ACHN (cell line): ENCODE measurements at places on chromosomes 1 and 21.
A peak's percentile ranks its signal among the peaks of the same experiment; 100 is the strongest.

GRCh38 chr1:178713259-178713658 lies 11.8 kb upstream of the RALGPS2 start:
- no peak for DNase-seq

DNA sequence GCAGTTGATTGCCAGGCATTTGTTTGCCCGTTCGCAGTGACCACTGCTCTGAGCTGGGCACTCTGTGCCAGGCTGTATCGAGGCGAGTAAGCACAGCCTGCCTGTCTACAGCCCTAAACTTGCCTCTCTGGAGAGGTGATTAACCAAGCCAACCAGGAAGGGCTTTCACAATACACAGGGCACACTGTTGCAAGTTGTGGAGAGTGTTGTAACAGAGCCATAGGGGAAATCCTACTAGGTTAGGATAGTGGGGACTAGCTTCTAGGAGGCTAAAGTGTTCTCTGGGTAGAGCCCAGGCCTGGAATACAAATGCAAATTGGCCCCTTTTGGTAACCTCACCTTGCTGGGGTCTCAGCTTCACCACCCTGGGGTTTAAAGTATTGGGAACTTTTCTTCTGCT lies 23.8 kb downstream of the PRDM2 start:
- no peak for DNase-seq

- no peak for DNase-seq
Measured at GRCh38 chr1:214957330-214958137, 125.0 kb upstream of the KCNK2 start.

DNA sequence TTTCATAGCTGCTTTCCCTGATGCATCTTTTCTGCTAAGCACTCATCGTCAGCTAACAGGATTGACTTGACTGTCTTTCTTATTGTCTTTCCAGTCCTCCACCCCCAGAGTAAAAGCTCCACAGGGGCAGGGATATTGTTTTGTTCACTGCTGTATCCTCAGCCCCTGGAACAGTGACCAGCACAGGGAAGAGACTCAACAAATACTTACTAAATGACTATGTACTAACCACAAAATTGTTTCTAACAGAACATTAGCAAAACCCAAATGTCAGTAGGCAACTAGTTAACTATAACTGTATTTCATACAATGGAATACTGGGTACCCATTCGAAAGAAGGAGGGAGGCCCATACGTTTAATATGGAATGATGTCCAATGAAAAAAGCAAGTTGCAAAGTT lies 53.0 kb downstream of the BCAR3 start:
- DNase-seq = no peak

DNA sequence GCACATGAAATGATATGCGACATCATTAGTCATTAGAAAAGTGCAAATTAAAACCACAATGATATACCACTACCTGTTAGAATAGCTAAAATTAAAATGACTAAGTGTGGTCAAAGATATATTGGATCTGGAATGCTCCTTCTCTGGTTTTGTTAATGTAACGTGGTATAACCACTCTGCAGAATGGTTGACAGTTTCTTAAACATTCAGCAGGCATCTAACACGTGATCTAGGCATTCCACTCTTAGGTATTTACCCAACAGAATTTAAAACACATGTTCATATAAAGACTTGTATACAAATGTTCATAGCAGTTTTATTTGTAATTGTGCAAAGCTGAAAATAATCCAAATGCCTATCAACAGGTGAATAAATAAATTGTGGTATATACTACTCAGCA lies 165.0 kb upstream of the PLXNA2 start:
- DNase-seq = no peak

DNA sequence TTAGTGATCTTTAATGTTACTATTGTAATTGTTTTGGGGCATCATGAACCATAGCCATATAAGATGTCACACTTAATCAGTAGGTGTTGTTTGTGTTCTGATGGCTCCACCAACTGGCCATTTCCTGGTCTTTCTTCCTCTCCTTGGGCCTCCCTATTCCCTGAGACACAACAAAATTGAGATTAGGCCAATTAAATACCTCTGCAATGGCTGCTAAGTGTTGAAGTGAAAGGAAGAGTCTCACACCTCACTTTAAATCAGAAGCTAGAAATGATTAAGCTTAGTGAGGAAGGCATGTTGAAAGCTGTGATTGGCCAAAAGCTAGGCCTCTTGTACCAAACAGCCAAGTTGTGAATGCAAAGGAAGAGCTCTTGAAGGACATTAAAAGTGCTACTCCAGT lies 30.7 kb downstream of the PPP2R5A start:
- DNase-seq = peak; percentile 46

GRCh38 chr1:88982055-88982454 lies 10.4 kb downstream of the KYAT3 start:
- DNase-seq = no peak

DNA sequence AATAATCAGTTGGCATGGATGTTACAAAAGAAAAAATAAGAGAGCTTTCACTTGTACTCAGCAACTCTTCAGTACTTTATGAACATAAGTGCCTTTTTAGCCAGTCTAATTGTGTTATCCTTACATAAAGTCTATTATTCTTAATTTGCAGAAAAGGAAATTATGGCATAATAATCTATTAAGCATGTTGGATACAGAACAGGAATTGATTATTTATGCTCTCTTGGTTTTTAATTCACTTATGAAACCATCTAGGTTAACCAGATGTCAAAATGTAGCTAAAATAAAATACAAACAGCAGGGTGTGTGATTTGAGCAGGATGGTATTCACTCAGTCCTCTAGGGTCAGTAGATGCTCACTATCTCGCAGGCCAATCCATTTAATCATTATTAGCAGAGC lies 79.7 kb downstream of the PLPPR5 start:
- DNase-seq = no peak

GRCh38 chr1:227744668-227745067 lies 9.4 kb downstream of the SNAP47 start:
- no peak for DNase-seq

DNA sequence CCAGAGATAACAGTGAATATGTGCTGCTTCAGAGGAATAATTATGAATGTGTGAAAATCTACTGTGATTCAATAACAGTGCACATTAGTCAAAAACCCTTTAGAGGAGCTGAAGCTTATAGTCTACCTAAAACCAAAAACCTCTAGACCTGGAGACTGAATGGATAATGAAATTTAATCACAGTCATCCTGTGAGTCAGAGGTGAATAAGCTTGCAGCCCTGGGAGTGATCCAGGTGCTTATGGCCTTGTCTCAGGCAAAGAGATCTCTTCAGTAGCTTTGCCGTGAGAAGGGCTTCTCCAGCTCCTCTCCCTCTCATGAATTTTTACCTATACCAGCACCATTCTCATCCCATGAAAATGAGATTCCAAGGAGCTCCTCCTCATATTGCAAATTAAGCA lies 81.3 kb upstream of the RGS4 start:
- DNase-seq = peak; percentile 17

GRCh38 chr1:58611861-58612385 lies 34.9 kb upstream of the TACSTD2 start:
- DNase-seq = no peak

DNA sequence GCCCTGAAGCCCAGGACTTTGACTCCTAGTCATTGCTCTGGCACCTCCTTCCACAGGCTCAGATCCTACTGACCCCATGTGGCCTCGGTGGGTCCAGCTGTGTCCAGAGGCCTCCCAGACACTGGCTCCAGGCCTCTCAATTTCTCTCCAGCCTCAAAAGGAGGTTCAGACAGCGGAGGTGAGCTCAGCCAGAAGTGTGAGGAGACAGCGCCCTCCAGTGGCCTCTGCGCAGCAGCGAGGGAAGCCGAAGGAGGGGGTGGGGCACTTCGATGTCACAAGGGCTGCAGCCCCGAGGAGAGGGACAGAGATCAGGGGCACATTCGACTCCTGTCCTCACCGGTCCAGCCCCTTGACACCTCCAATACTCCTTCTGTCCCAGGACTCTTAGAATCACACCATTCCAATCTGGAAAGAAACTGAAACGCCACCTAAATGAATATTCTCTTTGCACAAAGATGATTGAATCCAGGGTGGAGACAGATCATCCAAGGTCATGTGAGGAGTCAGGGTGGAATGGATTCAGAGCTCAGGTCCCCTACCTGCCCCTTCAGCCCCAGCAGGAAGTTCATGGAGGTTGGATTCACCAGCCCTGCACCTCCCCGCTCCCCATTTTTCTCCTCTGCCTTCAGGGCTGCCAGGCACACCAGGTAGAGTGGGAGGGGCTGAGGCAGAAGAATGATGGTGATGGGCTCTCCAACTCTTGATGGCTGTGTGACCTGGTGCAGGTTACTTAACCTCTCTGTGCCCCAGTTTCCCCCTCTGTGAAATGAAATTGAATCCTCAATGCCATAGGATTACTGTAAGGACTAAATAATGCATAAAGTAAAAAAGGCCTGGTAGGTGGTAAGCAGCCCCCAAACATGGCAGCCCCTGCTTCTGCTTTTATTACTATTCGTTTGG lies 34.8 kb upstream of the ZBTB40 start:
- peak; percentile 68 for DNase-seq

DNA sequence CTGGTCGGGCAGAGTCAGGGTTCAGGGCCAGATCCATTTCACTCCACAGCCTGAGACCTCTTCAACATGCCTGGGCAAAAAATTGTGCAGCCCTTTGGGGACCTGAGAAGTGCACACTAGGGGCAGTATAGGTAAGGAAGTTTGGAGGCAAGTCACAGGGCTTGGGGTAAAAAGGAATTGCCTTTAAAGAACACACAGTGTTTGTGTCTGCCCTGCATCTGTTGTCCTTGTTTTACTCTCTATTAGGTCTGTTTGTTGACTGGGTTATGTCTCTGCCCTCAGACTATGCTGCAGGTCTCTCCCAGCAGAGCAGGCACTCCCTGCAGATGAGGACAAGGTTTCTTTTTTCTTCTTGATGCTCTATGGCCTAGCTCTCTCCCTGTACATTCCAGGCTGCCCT lies 22.0 kb downstream of the LDLRAD2 start:
- no peak for DNase-seq

- no peak for DNase-seq
Measured at GRCh38 chr1:173024543-173024942, 26.2 kb downstream of the TNFSF18 start.

DNA sequence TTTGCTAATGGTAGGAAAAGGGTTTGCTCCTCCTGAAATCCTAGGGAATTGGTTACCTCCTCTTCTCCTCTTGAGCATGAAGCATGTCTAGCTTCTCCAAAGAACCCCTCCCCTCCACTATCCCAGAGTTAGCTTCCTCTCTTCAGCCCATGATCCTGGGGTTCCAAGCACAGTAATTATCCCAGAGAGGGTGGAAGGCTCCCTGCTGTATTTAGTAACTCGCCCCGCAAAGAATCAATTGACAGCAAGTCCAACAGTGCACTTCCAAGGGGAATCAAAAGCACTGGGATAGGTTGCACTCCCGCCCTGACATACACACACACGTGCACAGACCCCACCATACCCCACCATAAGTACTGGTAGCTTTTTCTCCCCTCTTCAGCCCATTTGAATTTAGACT lies 3.1 kb downstream of the S100A8 start:
- no peak for DNase-seq

GRCh38 chr1:151508833-151509232 lies 2.4 kb upstream of the CGN start:
- no peak for DNase-seq

DNA sequence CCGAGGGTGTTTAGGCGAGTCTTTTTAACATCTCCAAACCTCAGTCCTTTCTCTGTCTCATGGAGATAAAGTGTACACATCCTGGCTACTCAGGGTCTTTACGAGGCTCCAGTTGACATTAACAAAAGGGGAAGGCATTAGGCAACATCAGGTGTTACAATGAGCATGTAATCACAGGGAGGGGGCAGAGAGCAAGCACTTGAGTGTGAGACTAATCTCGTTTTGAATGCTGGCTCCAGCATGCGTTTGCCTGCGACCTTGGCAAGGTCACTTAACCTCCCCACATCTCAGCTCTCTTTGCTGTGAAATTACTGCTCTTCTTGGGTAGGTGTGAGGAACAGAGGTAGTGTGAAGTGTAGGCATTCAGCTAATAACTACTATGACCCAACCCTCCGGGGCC lies 3.1 kb downstream of the TNNT2 start:
- DNase-seq = no peak
